ENCODE measurements at places on chromosomes 3 and 15.

DNA sequence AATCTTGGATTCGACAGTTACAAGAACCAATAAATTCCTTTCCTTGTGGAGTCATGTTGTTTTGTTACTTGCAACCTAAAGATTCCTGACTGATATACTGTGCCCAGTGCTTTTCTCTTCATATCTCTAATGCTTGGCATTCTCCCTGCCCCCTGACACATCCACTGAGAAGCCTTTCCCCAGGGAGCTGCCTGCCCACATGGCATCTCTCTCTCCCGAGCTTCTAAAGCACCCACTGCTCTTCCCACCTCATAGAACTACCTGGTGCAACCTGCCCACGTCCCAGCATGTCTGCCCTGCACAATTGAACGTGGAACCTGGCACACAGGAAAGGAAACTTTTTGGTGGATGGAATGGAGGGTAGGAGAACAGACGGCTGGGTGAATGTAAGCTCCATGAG, 6.8 kb downstream of the CYP8B1 start:
- DNase-seq = no peak

- no peak for DNase-seq
Observed at GRCh38 chr3:62143843-62144450, 229.4 kb downstream of the FEZF2 start.

DNA sequence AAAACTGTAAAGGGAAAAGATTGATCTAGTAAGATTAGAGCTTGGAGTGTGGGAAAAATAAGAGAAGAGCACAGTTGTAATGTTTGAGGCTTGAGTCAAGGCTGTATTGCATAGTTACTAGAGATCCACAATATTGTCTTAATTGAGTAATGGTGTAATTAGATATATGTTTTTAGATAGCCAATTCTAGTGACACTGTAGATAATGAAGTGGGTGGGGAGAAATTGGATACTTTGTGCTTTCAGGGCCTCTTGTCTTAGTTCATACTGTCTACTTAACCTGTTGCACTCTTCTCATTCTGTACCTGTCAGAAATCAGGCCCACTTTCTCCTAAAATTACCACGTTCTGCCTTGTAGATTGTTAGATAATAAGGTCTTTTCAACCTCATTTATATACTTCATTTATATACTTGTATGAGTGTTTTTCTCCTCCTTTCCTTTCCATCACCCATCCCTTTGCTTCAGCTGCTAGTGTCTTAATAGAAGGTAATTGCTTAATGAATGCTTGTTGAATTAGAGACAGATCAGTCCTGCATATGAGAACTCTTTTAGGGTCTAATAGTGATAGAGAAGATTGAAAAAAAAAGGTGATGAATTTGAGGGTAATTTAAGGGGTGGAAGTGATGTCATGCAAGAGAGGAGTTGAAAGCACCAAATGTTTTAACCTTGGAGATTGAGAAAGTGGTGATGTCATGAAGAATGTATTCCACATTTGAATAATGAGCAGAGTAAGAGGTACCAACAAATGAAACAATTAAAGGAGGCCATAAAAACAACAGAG, 32.0 kb downstream of the PIK3CA start:
- DNase-seq = no peak

- no peak for DNase-seq
Observed at GRCh38 chr3:84836961-84837360, 121.8 kb upstream of the CADM2 start.

DNA sequence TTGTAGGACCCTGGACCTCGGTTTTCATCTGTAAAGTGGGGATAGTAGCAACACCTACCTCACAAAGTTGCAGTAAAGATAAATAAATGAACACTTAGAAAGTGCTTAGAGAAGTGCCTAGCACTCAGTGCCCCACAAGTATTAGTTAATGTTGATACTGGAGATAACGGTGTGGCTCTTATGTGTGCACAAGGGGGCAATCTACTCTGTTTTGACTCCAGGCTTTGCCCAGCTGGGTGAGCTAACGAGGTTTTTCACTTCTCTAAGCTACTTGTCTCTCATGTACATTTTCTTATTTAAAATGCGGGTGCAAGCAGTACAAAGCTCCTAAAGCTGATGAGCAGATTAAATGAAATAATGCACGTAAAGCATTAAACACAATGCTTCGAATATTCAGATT, 193.5 kb upstream of the ICE2 start:
- no peak for DNase-seq

DNA sequence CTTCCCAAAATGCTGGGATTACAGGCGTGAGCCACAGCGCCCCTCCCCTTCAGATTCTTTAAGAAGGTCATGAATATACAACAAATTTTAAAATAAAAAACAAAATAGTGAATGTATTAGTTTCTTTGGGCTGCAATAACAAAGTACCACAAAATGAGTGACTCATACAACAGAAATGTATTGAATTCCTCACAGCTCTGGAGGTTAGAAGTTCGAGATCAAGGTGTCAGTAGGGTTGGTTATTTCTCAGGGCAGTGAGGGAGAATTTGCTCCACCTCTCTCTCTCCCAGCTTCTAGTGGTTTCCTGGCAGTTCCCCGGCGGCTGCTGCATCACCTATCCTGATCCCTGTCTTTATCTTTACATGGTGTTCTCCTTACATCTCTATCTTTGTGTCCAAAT, 804.0 kb downstream of the ROBO1 start:
- no peak for DNase-seq

DNA sequence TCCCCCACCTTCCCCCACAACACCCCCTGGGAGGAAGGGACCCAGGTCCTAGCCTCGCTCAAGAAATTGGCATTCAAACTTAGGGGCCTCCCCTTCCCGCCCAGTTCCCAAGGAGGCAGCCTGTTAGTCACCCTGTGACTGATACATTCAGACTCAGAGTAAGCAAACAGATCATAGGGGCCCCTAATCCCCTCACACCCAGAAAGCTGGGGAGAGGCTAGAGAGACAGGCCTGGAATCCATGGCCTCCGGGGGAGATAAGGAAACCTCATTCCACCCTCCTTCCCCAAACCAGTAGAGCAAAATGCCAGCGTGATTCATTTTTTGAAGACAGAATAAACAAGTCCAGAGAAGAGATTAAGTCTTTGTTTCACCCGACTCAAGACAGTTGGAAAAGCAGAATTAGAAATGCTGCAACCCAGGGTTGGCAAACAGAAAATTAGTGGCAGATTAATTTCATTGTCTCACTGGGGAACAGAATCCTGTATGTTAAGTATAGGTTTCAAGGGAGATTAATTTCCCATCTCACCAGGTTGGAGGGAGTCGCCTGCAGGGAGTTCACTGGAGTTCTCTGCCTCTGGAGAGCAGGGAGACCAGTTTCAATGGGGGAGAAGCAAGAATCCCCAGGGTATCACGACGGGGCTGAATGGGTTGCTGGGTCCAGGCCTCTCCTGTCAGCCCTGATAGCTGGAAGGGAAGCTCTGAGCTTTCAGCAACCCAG, 268.3 kb downstream of the UACA start:
- no peak for DNase-seq

GRCh38 chr3:42631620-42632019, 21.9 kb upstream of the ZBTB47 start:
- no peak for DNase-seq

GRCh38 chr3:78253860-78254259, 1214.0 kb downstream of the ROBO2 start:
- DNase-seq = no peak

- no peak for DNase-seq
Observed at GRCh38 chr15:95825208-95825607, 505.3 kb upstream of the NR2F2 start.

DNA sequence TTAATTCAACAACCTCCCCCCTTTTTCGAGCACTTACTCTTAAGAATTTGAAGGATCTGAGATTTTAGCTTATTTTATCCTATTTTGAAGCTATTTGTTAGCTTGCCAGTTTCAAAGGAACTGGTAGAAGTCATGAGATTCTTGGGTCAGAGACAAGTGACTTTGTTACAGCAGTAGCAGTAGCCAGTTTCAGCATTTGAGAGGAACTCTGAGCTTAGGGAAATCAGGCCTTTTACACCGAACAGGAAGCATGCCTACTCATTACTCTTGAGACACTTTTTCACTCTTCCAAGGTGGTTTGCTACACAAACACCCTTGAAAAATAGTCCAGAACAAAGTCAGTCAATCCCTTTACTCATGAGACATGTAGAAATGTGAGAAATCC, 24.5 kb upstream of the TM4SF1 start:
- no peak for DNase-seq

GRCh38 chr3:187183210-187183862, 13.9 kb upstream of the RTP1 start:
- no peak for DNase-seq

- no peak for DNase-seq
Observed at GRCh38 chr15:42723068-42723467, 13.9 kb downstream of the CDAN1 start.

DNA sequence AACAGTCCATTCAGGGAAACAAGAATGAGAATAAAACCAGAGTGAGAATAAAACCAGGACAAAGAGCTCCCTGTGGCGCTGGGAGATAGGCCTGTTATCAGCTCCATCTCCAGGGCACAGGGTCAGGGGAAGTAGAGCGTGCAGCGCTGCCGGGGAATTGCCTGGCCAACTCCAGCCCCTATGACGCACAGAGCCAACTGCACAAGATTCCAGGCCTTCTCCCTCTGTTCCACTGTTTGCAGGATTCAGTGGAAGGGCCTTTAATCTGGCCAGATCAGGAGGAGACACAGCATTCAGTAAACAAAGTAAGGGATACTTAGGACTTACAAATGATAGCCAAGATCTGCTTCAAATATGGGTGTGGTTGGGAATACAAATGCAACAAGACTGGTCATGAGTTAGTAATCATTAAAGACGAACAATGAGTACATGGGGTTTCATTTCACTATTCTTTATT, 49.4 kb downstream of the ITGB5 start:
- DNase-seq = peak; percentile 49

DNA sequence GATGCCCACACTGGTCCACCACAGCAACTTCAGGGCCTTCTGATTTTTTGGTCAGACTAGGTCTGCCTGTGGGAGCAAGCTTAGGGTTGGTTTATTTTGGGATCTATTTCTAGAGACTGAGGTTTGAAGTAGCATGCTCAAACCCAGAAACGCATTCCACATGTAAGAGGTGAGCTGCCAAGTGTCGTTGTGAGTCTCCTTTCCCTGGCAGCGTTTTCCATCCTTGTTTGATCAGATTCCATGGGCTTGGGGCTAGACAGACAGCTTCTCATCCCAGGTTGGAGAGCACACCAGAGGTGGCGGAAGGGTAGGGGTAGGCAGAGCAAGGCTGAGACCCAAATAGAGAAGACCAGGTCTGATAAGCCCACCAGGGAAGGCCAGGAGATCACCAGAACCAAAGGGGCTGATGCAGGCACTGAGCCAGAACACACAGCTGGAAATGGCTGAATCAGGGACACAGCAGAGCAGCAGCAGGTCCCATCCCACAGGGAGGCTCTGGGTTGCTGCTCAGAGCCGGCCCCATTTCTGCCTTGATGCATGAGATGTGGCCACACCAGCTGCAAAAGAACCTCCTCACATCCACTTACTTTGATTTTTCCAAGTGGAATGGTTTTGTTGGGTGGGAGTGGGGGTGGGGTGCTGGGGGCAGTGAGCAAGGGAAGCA, 186.8 kb downstream of the THSD4 start:
- DNase-seq = no peak

- no peak for DNase-seq
Observed at GRCh38 chr15:86247249-86247955, 167.7 kb downstream of the AGBL1 start.

DNA sequence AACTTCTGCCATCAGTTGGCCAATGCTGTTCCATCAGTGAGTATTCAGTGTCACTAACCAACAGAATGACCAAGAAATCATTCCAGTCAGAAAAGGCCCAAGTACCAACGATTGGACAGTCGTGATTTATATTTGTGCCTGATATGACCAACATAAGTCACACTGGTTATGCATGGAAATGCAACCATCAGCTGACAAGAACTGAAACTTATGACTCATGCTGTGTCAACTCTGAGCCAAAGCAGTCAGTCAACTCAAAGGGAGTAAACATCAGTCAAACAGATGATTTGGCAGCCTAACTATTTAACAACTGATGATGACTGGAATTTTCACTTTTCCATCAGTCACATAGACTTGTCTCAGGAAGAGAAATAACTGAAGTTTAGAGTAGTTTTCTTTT, 142.4 kb downstream of the ANXA2 start:
- peak; percentile 30 for DNase-seq

DNA sequence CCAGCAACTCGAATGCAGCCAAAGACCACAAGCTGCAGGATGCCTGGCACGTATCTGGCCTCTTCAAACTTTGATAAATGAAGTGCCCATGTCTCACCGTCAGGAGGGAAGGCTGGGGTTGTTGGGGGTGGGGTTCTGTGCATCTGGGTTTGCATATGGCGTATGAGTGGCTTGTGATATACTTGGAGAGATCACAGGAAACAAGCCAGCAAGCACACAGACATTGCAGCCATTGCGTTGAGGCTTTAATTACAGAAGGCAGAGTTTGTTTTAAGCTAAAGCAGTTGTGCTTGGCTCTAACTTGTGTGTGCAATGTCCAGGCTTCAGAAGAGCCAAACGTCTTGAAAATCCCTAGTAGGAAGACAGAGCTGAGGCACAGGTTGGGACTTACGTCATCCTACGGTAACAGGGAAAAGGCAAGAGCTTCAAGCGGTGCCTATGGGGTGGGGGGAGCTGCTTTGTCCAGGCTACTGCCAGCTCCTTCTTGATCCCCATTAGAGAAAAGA, 109.2 kb downstream of the ASB7 start:
- no peak for DNase-seq

DNA sequence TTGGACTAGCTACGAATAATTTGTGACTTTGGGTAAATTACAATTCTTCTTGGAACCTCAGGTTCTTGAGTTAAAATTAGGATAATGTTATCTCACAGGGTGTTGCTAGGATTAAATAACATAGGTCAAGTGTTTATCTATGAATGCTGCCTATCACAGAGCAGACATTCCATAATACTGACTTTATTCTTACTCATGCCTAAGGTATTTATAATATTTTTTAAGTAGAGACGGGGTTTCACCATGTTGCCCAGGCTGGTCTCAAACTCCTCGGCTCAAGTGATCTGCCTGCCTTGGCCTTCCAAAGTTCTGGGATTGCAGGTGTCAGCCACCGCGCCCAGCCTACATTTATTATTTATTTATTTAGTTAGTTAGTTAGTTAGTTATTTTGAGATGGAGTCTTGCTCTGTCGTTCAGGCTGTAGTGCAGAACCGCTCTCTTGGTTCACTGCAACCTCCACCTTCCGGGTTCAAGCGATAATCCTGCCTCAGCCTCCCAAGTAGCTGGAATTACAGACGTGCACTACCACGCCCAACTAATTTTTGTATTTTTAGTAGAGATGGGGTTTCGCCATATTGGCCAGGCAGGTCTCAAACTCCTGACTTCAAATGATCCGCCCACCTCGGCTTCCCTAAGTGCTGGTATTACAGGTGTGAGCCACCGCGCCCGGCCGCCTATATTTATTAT, 741 bp upstream of the ZNF106 start:
- DNase-seq = no peak

DNA sequence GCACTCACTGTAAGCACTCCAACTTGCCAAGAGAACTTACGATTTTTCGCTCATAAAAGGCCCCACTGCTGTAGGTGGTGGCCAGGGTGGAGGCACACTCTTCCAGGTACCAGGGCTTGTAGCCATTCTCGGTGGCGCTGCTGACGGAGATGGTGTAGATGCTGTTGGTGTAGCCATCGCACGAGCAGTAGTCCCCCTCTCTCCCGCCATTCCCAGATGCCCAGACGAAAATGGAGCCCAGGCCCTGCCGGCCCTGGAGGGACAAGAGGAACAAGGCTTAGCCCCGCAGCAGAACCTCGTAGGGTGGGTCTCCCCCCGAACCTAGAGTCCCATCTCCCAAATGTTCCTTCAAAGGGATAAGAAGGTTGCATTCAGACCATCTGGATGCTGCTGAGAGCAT, 96.3 kb downstream of the PCSK6 start:
- no peak for DNase-seq

Measured in pons (tissue), 1 donor.